Neural crest cell (in vitro differentiated cells): ENCODE measurements at places on chromosomes 16 and 17.

DNA sequence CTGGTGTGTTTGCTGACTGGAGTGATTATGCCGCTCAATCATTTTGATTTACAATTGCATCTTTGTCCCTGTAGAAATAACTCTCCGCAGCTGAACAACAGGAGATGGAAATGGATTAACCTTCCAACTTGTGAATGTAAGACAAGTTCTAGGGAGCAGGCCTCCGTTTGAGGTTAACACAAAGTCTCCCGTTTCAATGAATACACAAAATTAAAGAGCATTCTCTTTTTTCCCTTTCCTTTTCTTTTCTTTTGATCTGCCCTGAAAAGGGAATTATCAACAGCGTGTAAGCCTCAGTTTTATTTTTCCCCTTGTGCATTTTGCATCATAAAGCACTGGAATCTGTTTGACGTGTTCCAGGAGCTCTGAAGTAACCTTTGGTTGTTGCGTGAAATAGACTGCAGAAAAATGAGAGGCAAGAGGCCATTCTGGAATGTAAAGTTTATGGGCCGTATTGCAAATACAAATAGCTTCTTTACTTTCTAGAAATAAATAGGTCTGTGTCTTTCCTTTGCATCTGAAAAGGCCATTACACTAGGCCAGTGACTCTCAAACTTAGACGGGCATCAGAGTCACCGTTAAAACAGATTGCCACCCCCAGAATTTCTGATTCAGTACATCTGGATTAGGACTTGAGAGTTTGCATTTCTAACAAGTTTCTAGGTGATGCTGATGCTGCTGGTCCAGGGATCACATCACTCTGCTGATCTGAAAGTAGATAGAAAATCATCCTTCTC, 164.7 kb downstream of the ZNF18 start:
- no peak for DNase-seq

DNA sequence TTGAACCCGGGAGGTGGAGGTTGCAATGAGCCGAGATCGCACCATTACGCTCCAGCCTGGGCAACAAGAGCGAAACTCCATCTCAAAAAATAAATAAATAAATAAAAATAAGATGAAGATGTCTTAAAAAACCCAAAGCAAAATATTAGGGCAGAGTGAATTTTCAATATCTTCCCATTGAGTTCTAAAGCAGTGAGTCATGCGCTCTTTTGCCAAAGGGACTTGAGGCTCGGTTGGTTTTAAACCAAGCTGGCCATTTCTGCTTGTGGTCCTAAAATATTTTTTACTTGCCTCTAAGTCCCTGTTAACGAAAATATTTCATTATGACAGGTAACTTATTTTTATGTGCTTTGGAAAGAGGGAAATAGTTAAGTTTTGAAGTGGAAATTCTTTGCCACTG, 4.7 kb downstream of the PAFAH1B1 start:
- no peak for DNase-seq

GRCh38 chr16:84739349-84740124, 39.7 kb downstream of the USP10 start:
- DNase-seq = no peak

DNA sequence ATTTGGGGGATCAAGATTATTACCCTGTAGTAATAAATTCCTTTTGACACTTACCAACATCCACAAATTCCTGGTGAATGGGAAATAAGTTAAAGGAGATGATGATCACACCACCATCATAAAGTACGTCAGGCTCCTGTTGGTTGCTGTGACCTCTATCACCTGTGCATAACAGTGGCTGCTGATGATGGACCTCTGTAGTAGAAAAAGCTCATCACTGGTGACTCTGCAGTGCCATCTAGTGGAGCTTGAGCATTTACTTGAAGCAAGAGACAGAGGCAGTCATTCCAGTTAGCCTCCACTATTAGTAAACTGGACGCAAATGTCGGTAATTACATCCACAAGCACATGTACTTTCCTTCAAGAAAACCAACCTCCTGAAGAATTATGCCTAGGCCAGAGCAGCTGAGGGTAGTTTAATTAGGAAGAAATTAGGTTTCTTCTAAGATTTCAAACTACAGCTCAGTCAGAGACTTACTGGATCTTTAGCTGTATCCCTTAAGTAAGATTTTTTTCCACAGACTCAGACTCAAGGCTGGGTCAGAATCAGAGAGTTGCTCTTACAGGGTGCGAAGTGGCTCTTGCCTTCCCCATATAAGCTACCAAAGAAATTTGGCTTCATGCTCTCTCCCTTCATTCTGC, 39.3 kb downstream of the CYB561 start:
- DNase-seq = peak; percentile 78

GRCh38 chr16:2675714-2676113, 6.6 kb upstream of the KCTD5 start:
- DNase-seq = no peak

GRCh38 chr17:61337290-61337689, 62.4 kb upstream of the TBX2 start:
- no peak for DNase-seq

DNA sequence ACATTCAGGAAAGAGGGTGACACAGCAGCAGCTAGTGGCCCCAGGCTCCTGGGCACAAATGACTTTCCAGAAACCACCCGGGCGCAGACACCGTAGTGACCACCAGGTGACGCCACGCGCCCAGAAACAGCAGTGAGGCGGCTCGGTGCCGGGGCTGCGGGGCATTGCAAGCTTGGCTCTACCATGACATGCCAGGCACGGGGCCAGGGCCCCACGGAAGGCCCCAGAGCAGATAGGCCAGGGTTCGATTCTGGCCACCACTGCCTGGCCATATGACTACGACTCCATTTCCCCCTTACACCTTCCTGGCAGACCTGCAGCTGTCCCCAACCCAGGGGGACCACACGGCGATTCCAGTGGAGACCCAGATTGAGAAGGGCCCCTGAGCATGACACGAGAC, 6.7 kb downstream of the RHBDF1 start:
- peak; percentile 91 for DNase-seq

GRCh38 chr17:38797158-38797490, 2.2 kb downstream of the PIP4K2B start:
- no peak for DNase-seq

DNA sequence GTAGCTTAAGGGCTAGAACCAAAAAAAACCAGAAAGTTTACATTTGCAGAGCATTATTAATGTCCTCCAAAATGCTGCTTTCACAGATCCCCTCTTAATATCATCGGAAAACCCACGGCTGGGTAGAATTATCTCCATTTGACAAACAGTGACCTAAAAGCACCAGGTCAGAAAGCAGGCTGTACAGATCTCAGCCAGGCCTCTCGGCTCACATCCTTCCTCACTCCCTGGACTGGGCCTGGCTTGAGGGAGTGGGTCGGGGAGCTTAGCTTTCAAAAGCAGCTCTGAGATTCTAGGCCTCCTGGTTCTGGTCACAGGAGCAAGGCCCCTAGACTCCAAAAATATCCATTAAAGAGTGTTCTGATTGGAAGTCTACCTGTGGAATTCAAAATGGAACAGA, 9.1 kb upstream of the SLC12A3 start:
- DNase-seq = no peak

DNA sequence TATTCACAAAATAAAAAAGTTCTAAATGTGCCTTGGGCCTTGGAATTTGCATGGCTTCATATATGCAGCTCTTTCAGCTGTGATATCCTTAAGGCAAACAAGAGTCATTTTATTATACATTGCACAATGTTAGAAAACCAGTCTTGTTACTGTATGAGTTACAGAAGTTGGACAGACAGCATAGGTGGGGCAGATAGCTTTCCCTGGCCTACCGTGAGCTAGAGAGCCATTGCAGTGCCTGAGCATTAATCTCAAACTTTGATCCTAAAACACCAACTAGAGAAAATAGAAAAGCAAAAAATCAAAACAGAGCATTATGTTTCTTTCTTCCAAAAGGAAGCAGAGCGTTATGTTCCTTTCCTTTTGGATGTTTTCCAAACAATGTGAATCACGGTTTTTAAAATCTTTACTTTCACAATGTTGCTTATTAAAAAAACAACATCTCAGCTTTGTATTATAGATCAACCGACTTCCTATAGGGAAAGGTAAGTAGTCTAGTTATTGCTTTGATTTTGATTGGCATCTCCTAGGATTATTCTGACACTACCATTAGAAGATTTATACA, 32.2 kb downstream of the ARHGAP44 start:
- DNase-seq = no peak

DNA sequence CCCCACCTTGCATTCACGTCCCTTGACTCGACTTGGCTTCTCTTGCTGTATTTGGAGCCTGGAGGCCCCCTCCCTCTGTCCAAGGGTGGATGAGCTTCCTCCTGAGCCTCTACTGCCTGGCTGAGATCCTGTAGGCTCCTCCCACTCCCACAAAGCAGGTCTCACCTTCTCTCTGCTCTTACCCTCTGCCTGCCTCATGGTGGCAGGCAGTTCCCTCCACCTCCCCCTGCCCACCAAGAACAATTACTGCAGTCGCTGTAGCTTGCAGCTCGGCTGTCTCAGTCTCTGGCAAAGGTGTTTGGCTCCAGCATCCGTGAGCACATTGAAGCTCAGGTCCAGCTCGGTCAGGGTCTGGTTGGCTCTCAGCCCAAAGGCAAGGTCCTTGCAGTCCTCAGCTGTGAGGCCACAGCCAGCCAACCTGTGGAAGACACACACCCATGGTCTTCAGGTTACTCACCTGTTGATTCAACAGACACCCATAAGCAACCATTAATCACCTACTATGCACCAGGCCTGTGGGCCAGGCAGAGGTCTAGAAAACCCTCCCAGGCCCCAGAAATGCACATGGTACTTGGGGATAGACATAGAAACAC, 42.6 kb downstream of the NLRP1 start:
- DNase-seq = no peak

- DNase-seq = no peak
Measured at GRCh38 chr17:80947200-80947940, 44.3 kb upstream of the CHMP6 start.

GRCh38 chr17:9814337-9814945, 7.4 kb downstream of the GSG1L2 start:
- no peak for DNase-seq

DNA sequence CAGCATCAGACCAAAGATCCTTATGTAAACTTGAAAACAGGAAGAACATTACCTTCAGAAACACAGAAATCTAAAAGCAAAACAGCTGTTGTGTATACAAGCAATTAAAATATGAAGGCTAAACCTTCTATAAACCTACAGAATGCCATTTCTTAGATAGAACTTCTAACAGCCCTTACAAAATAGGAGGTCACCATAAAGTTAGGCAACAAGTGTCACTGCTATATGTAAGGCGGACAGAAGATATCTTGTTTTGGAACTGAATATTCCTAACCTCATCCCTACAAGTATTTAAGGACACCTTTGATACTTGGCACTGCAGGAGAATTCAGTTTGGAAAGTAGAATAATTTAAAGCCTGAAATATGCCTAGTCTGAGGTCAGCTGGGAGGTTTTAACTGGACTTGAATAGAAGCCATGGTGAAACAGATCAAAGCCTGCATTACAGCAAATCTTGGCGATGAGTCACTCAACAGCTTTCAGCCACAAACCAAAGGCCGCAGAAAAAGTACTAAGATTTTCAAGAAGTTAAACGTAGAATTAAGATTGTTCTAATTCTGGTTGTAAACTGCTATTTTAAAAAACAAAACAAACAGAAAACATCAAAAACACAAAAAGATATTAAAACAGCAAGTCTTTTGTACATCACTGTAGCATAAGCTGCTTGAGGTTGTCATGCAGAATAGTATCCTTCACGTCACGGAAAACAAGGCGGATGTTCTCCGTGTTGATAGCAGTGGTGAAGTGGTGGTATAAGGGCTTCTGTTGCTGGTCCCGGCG, 42.7 kb downstream of the GNA13 start:
- DNase-seq = no peak

DNA sequence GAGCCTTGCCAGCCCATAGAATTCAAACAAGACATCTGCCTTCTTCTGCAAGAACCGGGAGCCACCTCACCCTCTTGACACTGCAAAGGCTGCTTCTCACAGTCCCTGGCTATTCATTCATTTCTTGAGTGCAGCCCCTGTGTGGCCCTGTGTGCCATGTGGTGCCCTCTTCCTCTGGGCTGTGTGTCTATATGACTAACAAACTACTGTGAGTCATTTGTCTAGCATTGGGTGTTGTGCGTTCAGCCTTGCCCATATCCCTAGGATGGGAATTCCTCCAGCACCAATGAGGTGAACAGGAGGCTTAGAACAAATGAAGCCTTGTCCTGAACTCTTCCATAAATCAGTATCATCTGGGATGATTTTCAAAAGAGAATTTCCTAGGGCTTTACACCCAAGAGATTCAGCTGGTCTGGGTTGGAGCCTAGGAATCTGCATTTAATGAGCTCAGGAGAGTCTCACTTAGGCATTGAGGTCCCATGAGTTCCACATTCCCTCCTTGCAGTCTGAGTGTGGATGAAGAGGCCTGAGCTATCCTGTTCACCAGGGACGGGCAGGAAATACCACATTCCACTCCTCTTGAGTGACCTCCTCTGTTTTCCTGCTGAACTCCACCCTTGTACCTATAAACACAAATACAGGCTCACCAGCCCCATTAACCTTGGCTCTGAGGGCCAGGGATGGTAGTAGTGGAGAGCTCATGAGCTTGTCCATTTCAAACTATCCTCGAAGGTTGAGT, 308.7 kb upstream of the N4BP1 start:
- DNase-seq = no peak

DNA sequence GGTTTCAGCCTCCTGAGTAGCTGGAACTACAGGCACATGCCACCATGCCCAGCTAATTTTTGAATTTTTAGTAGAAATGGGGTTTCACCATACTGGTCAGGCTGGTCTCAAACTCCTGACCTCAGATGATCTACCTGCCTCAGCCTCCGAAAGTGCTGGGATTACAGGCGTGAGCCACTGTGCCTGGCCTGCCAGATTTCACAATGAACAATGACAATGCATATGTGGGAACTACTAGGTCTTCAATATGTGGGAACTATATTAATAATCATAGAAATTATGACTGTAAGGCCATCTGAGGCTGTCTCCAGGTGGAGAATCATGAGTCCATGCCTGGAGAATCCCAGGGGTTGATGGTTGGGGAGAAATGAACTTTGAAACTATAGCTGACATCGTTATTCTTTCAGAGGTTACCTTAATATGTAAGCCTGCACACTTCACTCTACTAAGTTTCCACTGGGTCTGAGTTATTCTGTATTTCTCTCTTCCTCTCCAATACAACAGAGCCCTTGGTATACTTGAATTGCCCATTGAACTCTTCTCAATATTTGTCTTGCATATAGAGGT, 7.2 kb upstream of the DRC7 start:
- DNase-seq = no peak

DNA sequence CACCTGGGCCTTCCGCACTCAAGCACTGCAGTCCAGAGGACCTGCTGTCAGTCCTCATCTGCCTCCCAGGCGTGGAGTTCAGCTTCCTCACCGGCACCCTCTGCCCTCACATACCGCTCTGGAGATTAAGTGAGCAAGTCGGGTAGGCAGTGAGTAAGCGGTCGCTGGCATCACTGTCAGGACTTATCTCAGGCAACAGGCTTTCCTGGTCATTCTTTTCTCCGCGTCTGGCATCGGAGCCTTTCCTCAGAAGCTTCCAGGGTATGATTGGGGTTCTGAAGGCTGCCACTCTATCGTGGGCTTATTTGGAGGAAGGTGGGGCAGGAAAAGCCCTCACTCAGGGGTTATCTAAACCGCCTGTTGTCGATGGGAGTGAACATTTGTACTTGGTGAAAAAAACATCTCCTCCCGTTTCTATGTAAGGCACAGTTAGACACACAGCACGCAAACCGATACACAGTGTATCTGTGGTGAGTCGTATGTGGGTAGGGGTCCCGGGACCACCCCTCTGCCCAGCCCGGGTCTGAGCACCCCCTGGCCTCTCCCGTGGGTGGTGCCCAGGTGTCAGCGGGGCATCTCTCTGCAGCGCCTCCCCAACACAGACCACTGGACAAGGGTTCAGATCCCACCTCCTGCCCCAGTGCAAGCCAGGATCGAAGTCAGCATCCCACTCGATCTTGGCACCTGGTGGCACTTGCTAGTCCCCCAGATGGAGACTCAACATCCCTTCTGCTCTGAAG, 92.5 kb upstream of the PLCG2 start:
- no peak for DNase-seq
